ENCODE measurements at places on chromosomes 13 and 19.

GRCh38 chr19:42528354-42529247 lies at the start of gene CEACAM1:
Gene CEACAM1, minus strand, starts transcription at chr19:42528481. Its CDS starts 107 bp downstream, at chr19:42528374.
- no peak for DNase-seq

DNA sequence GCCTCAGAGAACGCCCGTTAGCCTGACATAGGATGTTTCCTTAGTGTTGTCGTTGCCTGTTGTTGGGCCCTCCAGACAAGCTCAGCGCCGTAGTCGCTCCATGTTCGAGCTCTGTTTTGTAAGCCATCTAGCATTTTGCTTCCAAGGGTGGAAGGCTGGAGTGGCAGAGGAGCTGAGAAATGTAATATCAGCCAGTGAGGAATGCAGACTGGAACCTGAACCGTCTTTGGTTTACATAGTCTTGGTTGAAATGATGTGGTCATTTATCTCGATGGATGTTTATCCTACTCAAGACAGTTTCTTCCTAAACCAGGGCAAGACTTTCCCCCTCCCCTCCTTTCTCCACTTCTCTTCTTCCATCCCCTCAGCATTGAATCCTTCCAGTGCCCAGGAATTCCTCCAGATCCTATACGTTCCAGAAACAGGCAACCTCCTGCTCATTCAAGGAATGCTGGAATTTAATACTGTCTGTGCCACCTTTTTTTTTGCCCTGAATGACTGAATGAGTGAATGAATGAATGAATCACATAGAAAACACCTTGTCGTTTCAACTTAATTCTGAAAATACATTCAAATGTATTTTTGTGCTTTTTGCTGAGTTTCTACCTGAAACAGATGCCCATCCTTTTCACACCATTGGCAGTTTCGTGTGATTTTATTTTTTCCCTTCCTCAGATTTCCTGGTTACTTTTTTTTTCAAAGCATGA lies 109.5 kb upstream of the MBNL2 start:
- DNase-seq, result no peak

DNA sequence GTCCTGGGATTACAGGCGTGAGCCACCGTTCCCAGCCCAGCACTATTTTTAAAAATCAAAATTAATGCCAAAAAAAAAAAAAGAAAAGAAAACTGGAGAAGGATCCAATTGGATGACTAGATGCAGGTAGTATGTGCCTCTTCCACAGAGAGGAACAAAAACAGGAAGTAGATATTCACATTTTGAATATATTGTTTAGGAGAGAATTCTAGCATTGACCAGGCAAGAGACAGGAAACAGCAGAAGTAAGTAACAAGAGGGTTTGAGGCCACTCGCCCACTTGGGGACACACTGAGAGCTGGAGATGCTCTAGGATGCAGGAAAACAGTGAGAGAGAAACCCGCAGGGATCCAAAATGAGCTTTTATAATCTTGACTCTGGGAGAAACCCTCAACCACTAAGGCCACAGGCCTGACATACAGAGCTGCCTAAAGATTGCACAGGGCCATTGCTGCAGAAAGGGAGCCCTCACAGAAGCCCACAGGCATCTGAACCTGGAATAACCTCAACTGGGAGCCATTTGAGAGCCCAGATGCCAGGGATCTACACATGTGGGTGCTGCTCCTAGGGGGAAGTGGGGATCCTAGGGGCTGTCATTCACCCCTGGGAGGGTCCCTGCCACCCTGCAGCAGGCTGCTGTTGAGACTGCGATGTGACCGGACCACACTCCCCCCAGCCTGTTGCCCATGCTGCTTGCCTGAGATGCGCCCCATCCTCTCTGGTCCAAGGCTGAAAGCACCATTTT lies 28.2 kb downstream of the IGFL2 start:
- DNase-seq, result no peak

GRCh38 chr19:11378319-11379189 lies 4.1 kb downstream of the SWSAP1 start:
- peak; percentile 86 for DNase-seq

DNA sequence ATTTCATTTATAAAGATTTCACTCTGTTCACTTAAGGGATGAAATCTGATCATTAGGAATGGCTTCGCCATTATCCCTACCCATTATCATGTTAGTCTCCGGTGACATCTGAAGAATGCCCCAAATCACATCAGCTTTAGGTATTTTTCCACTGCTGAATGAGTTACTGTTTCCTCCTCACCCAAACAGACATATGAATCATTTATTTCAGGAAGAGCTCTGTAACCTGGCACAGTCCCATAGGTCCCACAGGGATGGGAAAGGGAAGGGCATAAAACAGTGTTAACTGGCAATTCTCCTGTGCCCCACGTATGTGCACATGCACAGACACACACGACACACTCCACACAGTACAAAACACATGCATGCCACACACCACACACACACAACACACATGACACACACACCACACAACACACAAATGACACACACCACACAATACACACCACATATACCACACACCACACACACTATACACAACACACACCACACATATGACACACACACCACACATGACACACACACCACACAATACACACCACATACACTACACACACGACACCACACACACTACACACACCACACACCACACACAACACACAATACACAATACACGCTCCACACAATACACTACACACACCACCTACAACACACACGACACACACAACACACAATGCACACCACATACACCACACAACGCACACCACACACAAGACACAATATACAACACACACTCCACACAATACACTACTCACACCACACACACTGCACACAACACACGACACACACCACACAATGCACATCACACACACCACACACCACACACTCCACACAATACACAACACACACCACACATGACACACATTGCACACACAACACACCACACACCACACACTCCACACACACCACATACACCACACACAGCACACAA lies 15.4 kb downstream of the TMEM255B start:
- peak; percentile 41 for DNase-seq

DNA sequence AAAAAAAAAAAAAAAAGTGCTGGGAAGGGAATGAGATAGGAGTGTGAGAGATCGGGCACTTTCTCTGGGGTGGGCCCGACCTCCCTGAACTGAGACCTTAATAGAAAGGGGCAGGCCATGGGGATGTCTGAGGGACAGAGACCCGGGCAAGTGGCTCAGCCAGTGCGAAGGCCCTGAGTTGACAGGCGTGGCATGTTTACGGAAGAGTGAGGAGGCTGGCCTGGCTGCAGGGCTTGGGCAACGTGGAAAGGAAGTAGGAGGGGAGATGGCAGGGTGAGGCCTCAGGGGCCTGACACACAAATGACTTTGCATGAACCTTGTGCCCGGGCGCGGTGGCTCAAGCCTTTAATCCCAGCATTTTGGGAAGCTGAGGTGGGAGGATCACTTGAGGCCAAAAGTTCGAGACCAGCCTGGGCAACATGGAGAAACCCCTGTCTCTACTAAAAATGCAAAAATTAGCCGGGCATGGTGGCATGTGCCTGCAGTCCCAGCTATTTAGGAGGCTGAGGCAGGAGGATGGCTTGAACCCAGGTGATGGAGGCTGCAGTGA lies 13.9 kb downstream of the FCHO1 start:
- DNase-seq, result no peak

DNA sequence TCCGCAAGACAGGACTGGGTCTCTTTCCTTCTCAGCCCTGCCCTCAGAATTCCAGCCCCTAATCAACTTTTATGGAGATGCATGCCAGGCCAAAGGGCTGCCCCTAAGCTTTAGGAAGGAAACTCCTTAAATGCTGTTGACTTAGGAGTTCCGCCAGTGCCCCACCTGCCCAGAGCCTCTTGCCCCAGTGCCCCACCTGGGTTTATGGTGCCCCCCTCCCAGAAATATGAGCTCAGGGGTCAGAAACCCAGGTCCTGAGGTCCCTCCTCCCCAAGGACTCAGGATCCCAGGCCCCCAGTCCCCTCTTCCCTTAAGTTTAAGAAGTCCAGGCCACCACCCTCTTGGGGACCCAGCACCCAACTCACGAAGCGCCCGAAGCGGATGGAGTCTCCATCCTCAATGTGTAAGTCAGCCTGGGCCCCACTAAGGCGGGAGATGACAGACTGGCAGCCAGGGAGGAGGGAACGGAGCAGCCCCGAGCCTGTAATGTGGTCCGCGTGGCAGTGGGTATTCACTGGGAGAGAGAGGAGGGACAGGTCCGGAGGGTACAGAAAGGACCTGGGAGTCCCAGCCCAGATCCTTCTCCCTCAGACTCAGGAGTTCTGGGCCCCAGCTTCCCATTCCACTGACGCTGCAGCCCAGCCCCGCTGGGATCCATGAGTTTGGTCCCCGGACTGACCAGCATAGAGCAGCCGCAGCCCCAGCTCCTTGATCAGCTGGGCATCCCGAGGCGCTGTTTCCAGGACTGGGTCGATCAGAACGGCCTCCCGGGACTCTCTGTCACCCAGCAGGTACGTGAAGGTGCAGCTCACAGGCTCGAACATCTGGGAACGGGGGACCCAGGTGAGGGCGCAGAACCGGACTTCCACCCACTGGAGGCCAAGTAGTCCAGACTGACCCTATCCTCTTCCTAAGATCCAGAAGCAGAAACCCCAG lies 897 bp downstream of the ETHE1 start:
- DNase-seq, result no peak

DNA sequence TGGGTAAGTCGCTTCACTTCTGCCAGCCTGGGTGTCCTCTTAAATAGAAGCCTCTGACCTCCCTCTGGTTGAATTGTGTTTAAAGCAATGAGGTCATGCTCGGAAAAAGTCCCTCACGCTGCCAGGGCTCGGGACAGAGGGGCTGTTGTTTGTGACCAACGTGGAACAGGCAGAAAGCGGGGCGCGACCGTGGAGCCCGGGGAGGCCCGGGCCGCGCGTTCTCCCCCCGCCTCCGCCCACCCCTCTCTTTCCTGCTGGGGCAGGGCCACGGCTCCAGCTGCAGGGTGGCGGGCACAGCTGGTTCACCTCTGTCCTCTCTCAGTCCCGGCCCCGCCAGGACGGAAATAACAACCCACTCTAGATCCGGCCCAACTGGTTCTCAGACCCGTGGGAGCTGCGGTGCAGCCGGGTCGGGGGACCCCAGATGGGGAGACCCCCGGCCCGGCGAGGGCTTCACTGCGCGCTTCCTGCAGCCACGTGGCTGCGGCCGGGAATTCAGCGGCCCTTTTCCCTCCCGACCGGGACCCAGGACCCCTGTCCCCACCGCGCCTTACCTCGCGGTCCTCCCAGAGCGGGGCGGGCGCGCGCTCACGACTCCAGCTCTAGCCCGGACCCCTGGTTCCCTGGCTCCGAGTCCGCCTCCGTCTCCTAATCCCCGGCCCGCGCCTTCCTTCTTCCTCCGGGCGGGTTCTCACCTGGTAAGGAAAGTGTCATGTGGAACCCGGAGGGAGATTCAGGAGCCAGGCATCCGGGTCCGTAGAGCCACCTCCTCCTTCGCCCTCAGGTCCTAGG lies 1.9 kb downstream of the CDC42EP5 start:
- no peak for DNase-seq

GRCh38 chr13:91904005-91904404 lies 505.6 kb downstream of the GPC5 start:
- DNase-seq, result no peak

GRCh38 chr19:18440415-18440877 lies 2.5 kb upstream of the ISYNA1 start:
- no peak for DNase-seq

- no peak for DNase-seq
These were observed 128.7 kb downstream of the UQCRFS1 start for GRCh38 chr19:29084266-29084665.

DNA sequence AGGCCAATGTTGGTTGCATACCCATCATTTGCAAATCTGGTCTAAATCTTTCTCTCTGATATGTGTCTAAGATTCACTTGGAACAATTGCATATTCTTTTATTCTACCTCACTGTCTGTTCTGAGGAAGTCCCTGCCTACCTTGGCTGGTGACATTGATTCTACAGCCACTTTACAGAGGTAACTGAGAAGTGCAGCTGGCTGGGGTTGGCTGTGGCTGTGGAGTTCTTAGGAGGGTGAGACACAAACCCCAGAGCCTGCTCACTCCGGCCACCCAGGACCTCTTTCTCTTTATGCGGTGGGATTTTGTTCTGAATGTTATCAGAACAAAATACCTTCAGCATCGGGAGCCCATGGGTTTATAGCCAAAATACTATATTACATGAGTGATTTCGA lies 54.5 kb upstream of the IRS2 start:
- DNase-seq, result no peak

GRCh38 chr13:109869312-109870237 lies 83.2 kb upstream of the IRS2 start:
- peak; percentile 70 for DNase-seq

GRCh38 chr19:28213470-28214082 lies 999.4 kb downstream of the UQCRFS1 start:
- DNase-seq, result peak; percentile 80

DNA sequence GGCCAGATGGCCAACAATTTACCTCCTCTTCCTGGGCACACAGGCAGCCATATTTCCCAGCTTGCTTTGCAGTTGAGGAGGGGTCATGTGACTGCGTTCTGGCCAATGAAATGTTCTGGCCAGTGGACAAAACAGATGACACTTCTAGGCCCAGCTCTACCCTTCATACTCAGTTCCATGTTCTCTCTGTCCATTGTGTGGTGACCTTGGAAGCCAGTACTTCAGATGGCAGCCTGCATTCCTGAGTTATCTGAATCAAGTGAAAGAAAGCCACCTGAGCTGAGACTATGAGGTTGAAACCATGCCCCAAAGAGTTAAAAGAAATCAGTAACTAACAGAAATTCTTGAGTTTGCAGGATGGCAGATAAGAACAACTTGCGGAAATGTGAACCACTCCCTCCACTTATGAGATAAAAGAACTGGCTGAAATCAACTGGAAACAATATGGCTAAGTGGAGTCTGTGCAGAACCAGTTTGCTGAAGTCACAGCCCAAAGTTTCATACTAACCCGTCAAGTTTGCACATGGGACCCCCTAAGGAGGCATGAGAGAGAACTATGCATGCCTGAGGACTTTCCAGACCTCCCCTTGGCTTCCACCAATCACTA lies 8.1 kb downstream of the FAM187B start:
- no peak for DNase-seq

DNA sequence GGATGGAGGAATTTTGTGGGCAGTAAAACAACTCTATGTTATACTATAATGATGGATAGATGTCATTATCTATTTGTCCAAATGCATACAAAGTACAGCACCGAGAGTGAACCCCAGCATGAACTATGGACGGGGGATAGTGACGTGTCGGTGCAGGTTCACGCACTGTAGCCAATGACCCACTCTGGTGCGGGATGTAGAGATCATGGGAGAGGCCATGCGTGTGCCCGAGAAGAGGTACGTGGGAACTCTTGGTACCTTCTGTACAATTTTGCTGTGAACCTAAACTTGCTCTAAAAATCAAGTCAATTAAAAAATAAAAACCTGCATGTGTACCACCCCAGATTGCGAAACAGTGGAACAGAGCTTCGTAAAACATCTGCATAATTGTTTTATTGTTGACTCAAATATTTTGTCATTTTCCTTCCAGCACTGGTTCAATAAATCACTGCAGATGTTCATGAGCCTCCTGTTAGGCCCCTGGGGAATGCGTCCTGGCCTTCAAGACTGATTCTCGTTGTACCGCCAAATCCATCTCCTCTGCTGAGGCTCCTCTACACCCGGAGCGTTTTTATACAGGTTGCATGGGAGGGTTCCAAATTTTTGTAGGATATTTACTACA lies 30.9 kb downstream of the COL4A1 start:
- no peak for DNase-seq

- no peak for DNase-seq
These were observed 355.0 kb upstream of the PCDH20 start for GRCh38 chr13:61770681-61771080.

All from fibroblast of lung (primary cell).